Smooth muscle cell of the pulmonary artery (primary cell): ENCODE measurements at places on chromosomes 16 and 17. TPM values are rescaled to one million over a fixed set of nuclear protein-coding genes. Genes with fewer than 3 reads are reported as not detected.

MED9 gene
- 8.7 and 9.4 TPM in 2 replicates for total RNA-seq

CSH2 gene
- not detected in 2 replicates for total RNA-seq

TVP23A gene
- total RNA-seq, result 0.07 TPM in 1 of 2 replicates, not detected in the other

TRPV3 gene
- 1.4 and 2.3 TPM in 2 replicates for total RNA-seq

SLC16A11 gene
- 0.10 and 0.13 TPM in 2 replicates for total RNA-seq

SALL1 gene
- 0.46 and 1.0 TPM in 2 replicates for total RNA-seq

PPY gene
- not detected in 2 replicates for total RNA-seq

TP53TG3F gene
- total RNA-seq, result not detected in 2 replicates

RBFOX1 gene
- total RNA-seq, result not detected in 2 replicates

KRT31 gene
- total RNA-seq, result not detected in 2 replicates

WNT9B gene
- total RNA-seq, result not detected in 2 replicates

HIGD1B gene
- not detected in 2 replicates for total RNA-seq

FAM20A gene
- total RNA-seq, result 0.17 and 8.7 TPM in 2 replicates

CDYL2 gene
- 6.5 and 11.8 TPM in 2 replicates for total RNA-seq

EFCAB5 gene
- total RNA-seq, result 0.07 and 0.13 TPM in 2 replicates

IKZF3 gene
- total RNA-seq, result not detected in 2 replicates

PPP1R27 gene
- total RNA-seq, result not detected in 2 replicates

KRTAP4-1 gene
- not detected in 2 replicates for total RNA-seq

SMIM5 gene
- total RNA-seq, result 0.07 TPM in 1 of 2 replicates, not detected in the other

PMFBP1 gene
- under 0.01 TPM in 1 of 2 replicates, not detected in the other for total RNA-seq

NKD1 gene
- 0.17 and 0.65 TPM in 2 replicates for total RNA-seq

CD300H gene
- total RNA-seq, result not detected in 2 replicates

CDRT15 gene
- not detected in 2 replicates for total RNA-seq

UMOD gene
- total RNA-seq, result not detected in 2 replicates

SLFN11 gene
- total RNA-seq, result 46.2 and 113 TPM in 2 replicates

TP53TG3 gene
- total RNA-seq, result not detected in 2 replicates

SLFN14 gene
- total RNA-seq, result not detected in 2 replicates

CFAP97D1 gene
- under 0.01 TPM in 1 of 2 replicates, not detected in the other for total RNA-seq

PRR35 gene
- not detected in 2 replicates for total RNA-seq

ASPHD1 gene
- 8.8 and 12.8 TPM in 2 replicates for total RNA-seq

SOX9 gene
- 7.9 and 9.2 TPM in 2 replicates for total RNA-seq

KIF2B gene
- not detected in 2 replicates for total RNA-seq

FBXL19 gene
- total RNA-seq, result 14.7 and 18.5 TPM in 2 replicates

DNAI2 gene
- total RNA-seq, result not detected in 2 replicates

SULT1A2 gene
- not detected in 2 replicates for total RNA-seq

KCNH6 gene
- total RNA-seq, result not detected in 2 replicates

INO80E gene
- total RNA-seq, result 15.2 and 23.6 TPM in 2 replicates

SPATA22 gene
- total RNA-seq, result 0.13 and 0.26 TPM in 2 replicates

RAB26 gene
- 1.2 and 3.1 TPM in 2 replicates for total RNA-seq

SLC47A2 gene
- 0.85 TPM in 1 of 2 replicates, not detected in the other for total RNA-seq

FZD2 gene
- total RNA-seq, result 27.6 and 32.5 TPM in 2 replicates

SLC7A5 gene
- total RNA-seq, result 21.4 and 60.7 TPM in 2 replicates

DUXB gene
- not detected in 2 replicates for total RNA-seq

CMTM2 gene
- not detected in 2 replicates for total RNA-seq

HBA1 gene
- not detected in 2 replicates for total RNA-seq

MT4 gene
- total RNA-seq, result not detected in 2 replicates
